ENCODE measurements at places on chromosomes 6 and 20. TPM values are rescaled to one million over a fixed set of nuclear protein-coding genes. Genes with fewer than 3 reads are reported as not detected.

GRCh38 chr6:145367149-145367548, 368.2 kb downstream of the EPM2A start:
- no peak for DNase-seq

Gene C20orf141
- polyA plus RNA-seq: 1.3 TPM

DNA sequence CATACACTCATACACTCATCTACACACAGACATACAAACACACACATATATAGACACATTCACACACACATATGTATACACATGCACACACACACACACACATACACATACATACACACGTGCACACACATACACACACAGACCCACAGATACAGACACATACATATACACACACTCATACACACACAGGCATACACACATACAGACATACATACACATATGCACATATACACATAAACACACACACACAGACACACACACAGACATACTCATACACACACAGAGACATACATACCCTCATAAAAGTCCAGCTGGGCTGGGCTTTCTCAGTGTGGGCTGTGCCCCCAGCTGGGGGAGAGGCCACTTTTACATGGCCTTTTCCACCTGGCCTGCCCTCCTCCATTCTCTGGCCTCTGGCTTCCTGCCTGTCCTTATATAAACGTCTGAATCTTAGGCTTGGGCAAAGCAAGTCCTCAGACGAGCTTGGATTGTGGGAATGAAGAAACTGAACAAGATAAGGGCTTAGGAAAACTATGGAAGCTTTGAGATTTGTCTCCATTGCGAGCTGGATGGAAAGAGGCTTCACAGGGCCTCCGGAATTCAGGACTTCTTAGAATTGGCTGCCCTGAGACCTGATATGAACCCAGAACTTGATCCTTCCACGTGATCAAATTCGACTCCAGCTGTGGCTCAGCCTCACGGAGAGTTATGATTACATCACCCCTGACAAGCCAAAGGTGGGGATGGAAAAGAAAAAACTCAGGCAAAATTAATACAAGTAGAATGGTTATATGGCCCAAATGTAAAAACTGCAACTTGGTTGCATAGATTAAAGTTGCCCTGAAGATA, 22.5 kb upstream of the CST3 start:
- no peak for DNase-seq

Gene MARCKS
- polyA plus RNA-seq: 87.5 TPM

- DNase-seq: no peak
These were observed 23.6 kb upstream of the TCFL5 start for GRCh38 chr20:62885046-62885895.

DNA sequence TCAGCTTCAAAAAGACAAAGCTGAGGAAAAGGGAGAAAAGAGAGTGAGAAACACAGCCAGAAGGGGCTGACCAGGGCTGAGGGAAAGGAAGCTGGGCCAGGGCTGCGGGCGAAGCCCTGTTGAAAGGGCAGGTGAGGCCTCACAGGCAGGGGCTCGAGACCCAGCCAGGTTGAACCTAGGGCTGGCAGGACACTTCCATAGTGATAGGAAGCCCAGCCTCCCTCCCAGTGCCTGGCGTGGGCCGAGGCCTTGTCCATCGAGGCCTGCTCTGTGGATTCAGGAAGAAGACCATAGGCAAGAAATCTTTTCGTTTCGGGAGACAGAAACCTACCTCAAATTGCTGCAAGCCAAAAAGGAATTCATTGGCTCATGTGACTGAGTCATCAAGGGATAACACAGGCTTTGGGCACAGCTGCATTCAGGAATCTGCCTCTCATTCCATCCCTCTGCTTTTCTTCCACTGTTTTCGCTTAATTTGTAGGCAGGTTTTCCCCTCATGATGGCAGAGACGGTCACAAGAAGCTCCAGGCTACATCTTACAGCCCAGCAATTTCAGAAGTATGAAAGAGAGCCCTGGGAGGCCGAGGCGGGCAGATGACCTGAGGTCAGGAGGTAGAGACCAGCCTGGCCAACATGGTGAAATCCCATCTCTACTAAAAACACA, 311.1 kb upstream of the SULF2 start:
- DNase-seq: no peak

Gene OSTM1
- 31.2 TPM for polyA plus RNA-seq

DNA sequence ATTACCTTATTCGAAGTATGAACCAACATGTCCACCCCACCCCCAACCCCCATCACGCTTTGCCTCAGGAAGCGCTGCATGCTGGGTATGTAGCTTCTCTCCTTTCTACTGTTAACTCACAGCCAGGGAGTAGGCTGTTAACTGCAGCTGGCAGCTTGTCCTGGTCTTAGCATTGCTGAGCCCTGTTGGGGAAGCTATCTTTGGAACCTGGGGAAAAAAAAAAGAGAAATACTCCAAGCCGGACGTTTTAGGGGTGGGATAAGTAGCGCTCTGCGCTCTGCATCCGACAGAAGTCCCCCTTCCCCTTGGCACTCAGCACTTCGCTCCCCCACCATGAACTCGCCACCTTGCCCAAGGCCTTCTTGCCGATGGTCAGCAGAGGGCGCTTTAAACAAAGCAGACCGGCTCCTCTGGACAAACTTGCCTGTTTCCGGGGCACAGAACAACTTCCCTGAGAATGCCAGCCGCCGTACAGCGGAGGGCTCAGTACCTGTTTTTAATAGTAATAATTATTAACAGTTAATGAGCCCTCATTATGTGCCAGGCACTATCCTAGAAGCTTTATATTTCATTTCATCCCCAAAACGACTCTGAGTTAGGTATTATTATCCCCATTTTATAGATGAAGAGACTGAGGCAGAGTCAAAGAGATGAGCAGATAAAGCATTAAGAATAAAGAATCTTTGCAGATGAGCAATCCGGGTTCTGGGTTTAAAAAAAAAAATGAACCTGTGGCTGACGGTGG, 35.2 kb upstream of the MDFI start:
- DNase-seq: peak; percentile 91

GRCh38 chr20:47127546-47127945, 229.0 kb downstream of the ZMYND8 start:
- no peak for DNase-seq
